SK-N-SH treated with all-trans-retinoic acid at 6 μM for 48 hours (cell line): ENCODE measurements at places on chromosomes 7 and 10.
A peak's percentile ranks its signal among the peaks of the same experiment; 100 is the strongest.

- ATAC-seq, result no peak
Observed at GRCh38 chr10:103523683-103524082, 30.2 kb downstream of the NEURL1 start.

- no peak for ATAC-seq
Observed at GRCh38 chr10:23459308-23459939, 20.5 kb downstream of the OTUD1 start.

DNA sequence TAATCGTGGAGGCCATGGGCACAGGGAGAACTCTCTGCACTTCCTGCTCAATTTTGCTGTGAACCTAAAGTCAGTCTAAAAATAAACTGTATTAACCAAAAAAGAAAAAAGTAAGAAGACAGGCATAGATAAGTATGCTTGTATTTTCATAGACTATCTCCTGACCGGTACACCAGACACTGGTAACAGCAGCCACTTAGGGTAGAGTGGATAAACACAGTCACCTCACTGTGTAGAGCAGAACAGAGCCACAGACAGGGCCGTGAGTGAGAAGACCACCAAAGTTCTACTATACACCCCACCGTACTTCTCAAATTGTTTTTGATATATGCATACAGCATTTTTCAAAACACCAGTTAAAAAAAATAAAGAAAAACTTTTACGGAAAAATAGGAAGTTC is 25.0 kb downstream of the NUDCD3 start:
- ATAC-seq, result no peak

GRCh38 chr10:133373174-133374090 is at the start of gene ECHS1:
Gene ECHS1 (minus strand): TSS chr10:133373354. CDS start chr10:133373333, 21 bp downstream.
- ATAC-seq, result peak; percentile 100

- no peak for ATAC-seq
Observed at GRCh38 chr7:117896339-117896738, 23.1 kb upstream of the CTTNBP2 start.

DNA sequence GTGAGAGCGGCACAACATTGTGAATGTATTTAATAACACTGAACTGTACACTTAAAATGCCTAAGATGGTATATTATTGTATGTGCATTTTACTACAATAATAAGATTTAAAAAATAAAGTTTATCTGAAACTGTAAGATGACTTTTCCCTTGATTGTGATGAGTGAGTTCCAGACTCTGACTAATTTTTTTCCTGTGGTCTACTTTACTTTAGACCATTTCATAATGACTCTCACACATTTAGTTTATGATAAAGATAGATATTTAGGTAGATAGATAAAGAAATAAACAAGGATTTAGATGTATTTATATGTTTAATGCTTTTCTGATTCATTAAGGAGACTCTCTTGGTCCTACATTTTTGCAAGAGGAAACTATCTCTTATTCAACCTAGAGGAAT is 835.9 kb upstream of the SORCS1 start:
- no peak for ATAC-seq

DNA sequence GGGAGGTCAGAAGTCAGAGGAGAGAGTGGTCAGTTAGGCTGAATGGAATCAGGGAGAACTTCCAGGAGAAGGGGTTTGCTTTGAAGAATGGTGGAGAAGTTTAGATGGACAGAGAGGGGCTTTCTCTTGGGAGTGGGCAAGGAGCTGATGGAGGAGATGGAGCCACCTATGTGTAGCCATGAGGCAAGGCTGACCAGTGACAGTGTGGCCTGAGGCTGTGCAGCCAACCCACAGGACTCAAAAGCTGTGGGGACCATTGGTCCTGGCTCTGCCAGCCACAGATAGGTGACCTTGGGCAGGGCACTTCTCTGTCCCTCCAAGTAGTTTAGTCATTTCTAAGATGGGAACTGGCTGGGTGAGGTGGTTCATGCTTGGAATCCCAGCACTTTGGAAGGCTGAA is 18.7 kb downstream of the NEURL1 start:
- ATAC-seq, result no peak

DNA sequence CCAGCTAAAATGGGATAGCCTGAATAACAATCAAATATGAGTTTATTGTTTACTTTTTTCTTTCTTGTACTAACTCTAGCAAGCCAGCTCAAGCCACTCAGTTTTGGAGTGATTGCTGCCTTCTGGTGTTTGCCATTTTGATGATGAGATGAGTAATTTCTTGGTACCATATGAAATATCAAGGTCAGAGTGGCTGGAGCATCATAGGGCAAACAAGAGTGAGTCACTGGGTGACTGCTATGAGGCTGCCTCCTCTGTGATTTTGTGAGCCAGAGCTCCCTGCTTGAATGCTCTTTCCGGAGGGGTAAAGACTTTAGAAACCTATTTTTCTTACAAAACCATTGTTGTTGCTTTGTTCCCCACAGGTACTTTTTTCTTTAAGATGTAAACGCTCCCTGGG is 295.6 kb downstream of the PRKG1 start:
- ATAC-seq, result peak; percentile 73

- ATAC-seq, result no peak
Observed at GRCh38 chr7:29924006-29924405, 65.6 kb downstream of the SCRN1 start.

DNA sequence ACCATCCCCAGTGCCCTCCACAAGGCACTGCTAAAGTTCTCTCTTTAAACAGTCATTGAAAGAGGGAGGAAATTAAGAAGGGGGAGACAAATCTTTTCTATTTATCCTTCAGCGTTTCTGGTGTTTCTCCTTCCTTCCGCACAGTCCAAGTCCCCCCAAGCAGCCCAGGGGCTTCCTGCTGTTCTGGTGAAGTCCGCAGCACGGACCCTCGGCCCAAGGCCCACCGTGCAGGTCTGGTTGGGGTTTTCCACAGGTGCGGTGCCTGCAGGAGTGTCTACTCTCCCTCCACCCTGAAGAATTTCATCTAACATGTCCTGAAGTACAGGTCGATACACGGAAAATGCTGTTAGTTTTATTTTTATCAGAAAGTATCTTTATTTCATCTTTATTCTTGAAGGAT is 34.1 kb upstream of the KNDC1 start:
- no peak for ATAC-seq

- ATAC-seq, result no peak
Observed at GRCh38 chr10:101563497-101564040, 24.5 kb downstream of the POLL start.
